ENCODE measurements at places on chromosomes 12 and 14. TPM values are rescaled to one million over a fixed set of nuclear protein-coding genes. Genes with fewer than 3 reads are reported as not detected.

The ACSM4 gene
- total RNA-seq = not detected

The FOXG1 gene
- under 0.01 TPM for total RNA-seq

The BMAL2 gene
- total RNA-seq = 1.6 TPM

The LMNTD1 gene
- total RNA-seq = not detected

The PDE3A gene
- 33.4 TPM for total RNA-seq

The BCL2L14 gene
- total RNA-seq = not detected
